ENCODE measurements at places on chromosomes 6 and 20. TPM values are rescaled to one million over a fixed set of nuclear protein-coding genes. Genes with fewer than 3 reads are reported as not detected.

The HDGFL1 gene
- polyA plus RNA-seq = not detected

The GGTLC1 gene
- polyA plus RNA-seq = 0.14 TPM

The SLC22A2 gene
- polyA plus RNA-seq = 16.8 TPM

The PACSIN1 gene
- 0.92 TPM for polyA plus RNA-seq

The MCCD1 gene
- polyA plus RNA-seq = 17.9 TPM

The KHDC3L gene
- polyA plus RNA-seq = not detected

The TRDN gene
- polyA plus RNA-seq = 3.0 TPM

GRCh38 chr20:32333988-32334885, 23.9 kb upstream of the ASXL1 start:
- DNase-seq = no peak

- DNase-seq = peak; percentile 21
Measured at GRCh38 chr6:87029711-87030314, 65.1 kb downstream of the CGA start.

- DNase-seq = no peak
Measured at GRCh38 chr6:33737267-33738026, 9.3 kb downstream of the IP6K3 start.

DNA sequence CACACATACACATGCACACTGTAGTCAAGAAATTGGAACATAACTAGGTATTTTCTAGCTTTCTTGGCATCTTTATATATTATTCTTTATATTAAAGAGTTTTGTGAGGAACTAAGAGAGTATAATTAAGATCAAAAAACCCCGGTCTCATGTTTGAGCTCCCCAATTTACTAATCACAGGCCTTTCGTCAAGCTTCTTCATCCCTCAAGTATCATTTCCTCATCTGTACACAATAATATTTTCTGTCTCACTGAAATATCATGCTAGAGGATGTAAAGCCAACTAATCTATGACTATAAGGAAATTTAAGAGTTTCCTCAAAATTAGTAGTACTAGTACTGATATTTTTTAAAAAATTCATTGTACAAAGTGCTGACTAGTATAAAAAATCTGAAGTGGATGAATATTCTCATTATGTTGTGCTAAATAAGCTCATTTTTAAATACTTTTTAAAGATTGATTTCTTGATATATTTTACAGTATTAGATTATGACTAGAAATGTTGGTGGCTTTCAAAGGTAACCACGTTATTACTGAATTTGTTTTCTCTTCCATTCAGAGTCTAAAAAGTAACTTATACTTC, 28.0 kb downstream of the PEX3 start:
- no peak for DNase-seq

DNA sequence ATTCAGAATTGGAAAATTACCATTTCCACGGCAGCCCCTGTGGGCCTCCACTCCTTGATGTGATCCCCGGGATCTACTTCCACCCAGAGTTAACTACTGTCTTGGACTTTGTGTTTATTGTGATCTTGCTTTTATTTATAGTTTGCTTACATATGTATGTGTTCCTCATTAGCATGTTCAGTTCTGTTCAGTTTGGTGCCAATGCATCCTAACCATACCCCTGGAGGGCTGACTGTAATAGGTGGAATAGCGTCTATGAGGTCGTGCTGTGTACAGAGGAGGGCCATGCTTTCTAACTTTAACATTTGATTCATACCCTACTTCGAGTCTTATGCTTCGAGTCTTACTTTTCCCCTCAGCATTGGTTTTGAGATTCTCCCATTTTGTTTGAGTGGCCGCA, 104.3 kb upstream of the SLC24A3 start:
- no peak for DNase-seq

GRCh38 chr6:168352096-168352495, 32.5 kb upstream of the DACT2 start:
- no peak for DNase-seq

DNA sequence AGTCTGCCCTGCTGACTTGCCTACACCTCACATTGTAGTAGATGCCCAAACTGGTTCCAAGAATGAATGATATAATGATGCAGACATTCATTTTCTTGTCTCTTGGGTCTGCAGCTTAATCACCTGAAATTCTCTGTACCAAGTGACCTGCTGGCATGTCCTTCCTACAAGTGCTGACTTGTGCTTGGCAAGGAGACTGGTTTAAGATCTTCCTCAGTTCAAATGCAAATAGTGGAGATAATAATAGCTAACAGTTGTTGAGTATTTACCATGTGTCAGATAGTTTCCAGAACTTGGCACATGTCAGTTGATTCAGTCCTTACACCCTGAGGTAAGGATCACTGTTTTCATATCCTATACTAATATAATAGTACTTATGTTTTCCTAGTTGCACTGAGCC, 223.4 kb downstream of the SLC24A3 start:
- no peak for DNase-seq

DNA sequence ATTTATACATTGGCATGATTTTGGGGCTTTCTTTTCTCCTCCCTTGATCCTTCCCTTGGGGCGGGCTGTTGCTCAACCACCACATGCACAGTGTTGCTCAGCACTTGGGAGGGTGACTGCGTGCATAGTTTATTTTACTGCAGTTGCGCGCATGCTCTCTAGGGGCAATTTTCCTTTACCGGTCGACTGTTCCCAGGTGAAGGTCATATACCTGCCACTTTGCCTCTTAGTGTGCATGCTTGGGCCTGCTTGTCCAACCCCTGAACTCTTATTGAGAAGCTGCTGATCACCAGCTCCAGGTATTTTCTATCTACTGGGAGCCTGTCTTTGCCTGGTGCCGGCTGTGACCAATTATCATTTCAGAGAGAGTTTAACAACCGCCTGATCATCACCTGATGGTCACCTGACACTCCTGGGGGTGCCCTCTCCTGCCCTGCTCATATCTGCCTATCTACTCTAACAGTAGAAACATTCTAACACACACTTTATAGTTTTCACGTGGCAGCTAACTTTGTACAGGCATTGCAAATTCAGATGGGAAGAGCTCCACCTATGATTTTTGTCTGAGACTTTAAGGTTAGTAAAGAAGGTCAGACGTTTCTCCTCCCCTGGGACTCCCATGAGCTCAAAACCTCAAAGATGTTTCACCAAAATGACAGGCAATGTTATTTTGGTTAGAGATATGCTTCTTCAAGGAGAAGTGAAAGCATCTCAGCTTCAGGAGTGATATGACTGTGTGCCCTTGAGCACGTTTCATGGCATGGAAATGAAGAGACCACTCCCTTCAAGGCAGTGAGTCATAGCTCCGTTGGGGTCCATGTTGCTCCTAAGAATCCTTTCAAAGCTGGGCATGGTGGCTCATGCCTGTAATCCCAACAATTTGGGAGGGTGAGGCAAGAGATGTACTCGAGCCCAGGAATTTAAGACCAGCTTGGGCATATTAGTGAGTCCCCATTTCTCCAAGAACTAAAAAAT, 227.5 kb upstream of the MYLIP start:
- no peak for DNase-seq

- DNase-seq = no peak
Measured at GRCh38 chr6:145630598-145630997, 104.7 kb downstream of the EPM2A start.

DNA sequence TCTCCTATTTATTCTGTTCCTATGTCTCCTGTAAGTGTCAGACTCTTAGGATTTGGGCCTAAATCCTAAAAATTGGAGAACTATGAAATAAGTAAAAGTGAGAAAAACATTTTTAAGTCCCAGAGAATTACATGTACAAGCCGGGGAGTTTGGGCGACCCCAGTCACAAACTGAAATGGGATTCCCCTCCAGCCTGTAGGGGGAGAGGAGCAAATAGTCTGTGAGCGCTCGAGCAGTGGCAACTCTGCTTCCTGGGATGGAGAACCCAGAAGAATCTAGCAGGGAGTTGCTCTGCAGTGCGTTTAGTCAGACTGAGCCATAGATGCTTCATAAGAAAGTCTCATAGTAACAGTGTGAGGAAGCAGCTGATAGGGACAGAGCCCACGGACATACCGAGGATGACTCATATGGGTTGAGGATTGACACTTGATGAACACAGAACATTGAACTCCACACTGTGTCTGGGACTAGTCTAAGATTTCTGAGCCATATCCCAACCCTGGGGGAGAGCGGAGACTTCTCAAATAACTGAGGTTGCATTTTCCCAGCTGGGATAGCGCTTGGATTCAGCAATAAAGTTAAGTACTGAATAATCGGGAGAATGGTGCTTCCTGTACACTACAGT, 437.2 kb downstream of the BCKDHB start:
- DNase-seq = no peak

GRCh38 chr6:163170294-163170883, 244.1 kb upstream of the QKI start:
- DNase-seq = no peak

- no peak for DNase-seq
Measured at GRCh38 chr6:142542704-142543233, 241.0 kb downstream of the ADGRG6 start.

DNA sequence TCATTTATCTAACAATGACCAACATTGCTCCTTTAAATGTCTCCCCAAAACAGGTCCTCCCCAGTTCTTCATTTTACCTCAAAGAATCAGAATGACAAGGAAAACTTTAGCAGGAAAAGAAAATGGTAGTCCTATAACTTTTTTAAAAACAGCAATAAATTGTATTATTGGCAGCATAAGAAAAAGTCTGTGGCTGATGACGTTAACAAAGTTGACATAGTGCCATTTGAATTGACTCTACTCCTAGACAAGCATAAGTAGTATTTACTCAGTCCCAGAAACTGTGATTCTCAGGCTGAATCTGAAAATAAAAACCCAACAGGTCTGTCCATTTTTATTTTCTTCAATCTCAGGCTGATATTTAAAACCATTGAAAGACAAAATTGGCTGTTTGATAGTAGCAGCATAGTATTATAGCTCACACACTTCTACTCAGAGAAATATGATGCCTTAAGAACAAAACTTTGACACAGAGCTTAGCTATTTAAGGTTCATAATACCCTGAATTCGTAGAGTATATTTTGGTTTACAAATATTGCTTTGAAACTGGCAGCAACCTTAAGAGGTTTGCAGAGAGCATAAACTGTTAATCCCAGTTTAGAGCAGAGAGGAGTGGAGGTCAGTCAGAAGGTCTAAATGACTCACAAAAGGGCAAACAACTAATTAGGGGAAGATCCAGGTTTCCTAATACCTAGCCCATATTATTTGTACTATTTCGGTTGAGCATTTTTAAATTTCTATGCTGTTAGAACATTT, 35.0 kb upstream of the TENT5A start:
- DNase-seq = no peak

DNA sequence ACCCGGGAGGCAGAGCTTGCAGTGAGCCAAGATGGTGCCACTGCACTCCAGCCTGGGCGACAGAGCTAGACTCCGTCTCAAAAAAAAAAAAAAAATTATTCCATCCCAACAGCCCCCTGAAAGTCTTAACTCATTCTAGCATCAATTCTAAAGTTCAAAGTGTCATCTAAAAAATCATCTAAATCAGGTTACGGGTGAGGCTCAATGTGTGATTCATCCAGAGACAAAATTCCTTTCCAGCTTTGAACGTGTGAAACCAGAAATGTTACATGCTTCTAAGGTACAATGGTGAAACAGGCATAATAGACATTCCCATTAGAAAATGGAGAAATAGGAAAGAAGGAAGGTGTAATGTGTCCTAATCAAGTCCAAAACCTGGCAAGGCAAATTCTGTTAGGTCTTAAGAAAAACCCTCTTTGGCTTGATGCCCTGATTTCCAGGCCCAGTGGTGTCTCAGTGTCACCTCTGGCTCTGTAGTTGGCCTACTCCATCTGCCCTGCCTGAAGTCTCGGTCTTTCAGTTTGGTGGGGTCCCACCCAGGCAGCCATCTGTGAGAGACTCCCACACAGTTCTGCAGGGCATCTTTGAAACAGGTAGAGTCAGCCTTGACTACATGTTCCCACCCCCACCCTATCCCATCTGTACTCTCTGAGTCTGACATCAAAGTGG, 43.5 kb downstream of the HFE start:
- no peak for DNase-seq

GRCh38 chr6:153043719-153044118, 41.2 kb upstream of the MTRF1L start:
- DNase-seq = no peak

GRCh38 chr6:54156650-54157250, 45.5 kb downstream of the MLIP start:
- DNase-seq = no peak
